GM23338 (cell line): ENCODE measurements at places on chromosomes 13 and 19. TPM values are rescaled to one million over a fixed set of nuclear protein-coding genes. Genes with fewer than 3 reads are reported as not detected.

Gene CDC42EP5
- 0.35 and 3.4 TPM in 2 replicates for total RNA-seq

Gene CGB5
- not detected in 2 replicates for total RNA-seq

Gene PLVAP
- not detected in 2 replicates for total RNA-seq

Gene BRSK1
- total RNA-seq, result 11.3 and 17.2 TPM in 2 replicates

Gene CGB3
- not detected in 2 replicates for total RNA-seq

Gene IFI30
- 17.1 and 27.4 TPM in 2 replicates for total RNA-seq

Gene NALCN
- total RNA-seq, result 0.04 and 0.87 TPM in 2 replicates

Gene SERP2
- total RNA-seq, result 0.59 and 3.4 TPM in 2 replicates

Gene POSTN
- 0.31 and 0.39 TPM in 2 replicates for total RNA-seq

Gene MAG
- 1.3 and 1.8 TPM in 2 replicates for total RNA-seq

Gene SLC8A2
- 10.0 and 11.6 TPM in 2 replicates for total RNA-seq

Gene FLT1
- 112 and 116 TPM in 2 replicates for total RNA-seq

- no peak for DNase-seq
Measured at GRCh38 chr13:74062933-74063332, 71.3 kb downstream of the KLF12 start.

- no peak for DNase-seq
Measured at GRCh38 chr13:114111577-114111976, 20.8 kb downstream of the RASA3 start.

DNA sequence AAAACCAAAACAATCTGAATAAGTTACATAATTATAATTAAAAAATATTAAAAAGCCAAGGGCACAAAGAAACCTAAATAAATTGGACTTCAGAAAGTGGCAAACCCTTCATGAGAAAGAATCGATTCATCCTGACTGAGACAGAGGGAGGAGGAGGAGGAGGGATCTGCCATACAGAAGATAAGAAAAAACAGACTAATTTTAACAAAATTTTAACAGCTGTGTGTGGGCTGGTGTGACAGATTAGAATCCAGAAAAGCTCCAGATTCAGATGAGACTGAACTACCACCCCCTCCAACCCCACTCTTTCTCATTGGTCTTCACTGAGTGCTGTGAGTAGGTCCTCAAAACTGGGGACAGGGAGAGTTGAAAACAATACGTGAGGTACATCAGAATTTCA, 111.5 kb upstream of the HTR2A start:
- no peak for DNase-seq

DNA sequence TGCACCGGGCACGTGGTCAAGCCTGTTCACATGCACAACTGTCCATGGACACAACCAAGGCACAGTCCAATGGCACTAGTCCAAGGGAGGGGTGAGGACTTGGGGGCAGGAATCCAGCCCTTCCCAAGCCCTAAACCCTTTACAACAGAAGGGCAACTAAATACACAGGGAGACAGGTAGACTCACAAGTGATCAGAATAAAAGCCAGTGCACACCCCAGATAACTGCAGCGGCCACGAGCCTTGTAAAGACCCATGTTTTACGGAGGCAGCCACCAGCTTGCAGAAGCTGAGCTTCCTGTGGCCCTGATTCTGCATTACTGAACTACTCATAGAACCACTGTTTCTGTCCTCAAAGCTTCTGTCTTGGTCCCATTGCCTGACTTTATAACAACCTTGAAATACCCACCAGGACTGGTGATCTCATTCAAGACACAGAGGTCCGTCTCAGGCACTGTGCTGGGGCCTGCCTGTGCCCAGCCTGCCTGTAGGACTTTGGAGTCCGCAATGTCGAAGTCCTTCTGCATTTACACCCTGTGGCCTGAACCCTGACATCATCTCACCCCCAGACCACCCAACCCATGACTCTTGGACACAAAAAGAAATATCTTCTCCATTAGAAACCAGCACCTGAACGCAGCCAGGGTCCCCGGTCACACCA, 181.2 kb downstream of the COL4A1 start:
- no peak for DNase-seq

DNA sequence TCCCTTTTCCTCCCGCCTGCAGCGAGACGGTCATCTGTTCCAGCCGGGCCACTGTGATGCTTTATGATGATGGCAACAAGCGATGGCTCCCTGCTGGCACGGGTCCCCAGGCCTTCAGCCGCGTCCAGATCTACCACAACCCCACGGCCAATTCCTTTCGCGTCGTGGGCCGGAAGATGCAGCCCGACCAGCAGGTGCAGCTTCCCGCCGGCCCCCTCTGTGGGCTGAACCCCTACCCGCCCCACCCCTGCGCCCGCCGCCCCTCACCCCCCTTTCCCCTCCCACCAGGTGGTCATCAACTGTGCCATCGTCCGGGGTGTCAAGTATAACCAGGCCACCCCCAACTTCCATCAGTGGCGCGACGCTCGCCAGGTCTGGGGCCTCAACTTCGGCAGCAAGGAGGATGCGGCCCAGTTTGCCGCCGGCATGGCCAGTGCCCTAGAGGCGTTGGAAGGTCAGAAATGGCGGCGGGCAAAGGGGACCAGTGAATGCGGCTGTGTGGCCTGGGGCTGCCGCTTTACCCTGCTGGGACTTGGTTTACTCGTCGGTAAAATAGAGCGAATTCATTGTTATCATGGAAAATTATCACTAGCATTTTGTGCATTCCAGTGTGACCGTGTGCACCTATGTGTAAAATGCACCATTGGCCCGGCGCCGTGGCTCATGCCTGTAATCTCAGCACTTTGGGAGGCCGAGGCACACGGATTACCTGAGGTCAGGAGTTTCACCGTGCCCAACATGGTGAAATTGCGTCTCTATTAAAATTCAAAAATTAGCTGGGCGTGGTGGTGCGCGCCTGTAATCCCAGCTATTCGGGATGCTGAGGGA, 10.6 kb downstream of the VASP start:
- no peak for DNase-seq

- DNase-seq, result peak; percentile 96
Measured at GRCh38 chr19:7748756-7749155, 1.4 kb upstream of the CD209 start.

DNA sequence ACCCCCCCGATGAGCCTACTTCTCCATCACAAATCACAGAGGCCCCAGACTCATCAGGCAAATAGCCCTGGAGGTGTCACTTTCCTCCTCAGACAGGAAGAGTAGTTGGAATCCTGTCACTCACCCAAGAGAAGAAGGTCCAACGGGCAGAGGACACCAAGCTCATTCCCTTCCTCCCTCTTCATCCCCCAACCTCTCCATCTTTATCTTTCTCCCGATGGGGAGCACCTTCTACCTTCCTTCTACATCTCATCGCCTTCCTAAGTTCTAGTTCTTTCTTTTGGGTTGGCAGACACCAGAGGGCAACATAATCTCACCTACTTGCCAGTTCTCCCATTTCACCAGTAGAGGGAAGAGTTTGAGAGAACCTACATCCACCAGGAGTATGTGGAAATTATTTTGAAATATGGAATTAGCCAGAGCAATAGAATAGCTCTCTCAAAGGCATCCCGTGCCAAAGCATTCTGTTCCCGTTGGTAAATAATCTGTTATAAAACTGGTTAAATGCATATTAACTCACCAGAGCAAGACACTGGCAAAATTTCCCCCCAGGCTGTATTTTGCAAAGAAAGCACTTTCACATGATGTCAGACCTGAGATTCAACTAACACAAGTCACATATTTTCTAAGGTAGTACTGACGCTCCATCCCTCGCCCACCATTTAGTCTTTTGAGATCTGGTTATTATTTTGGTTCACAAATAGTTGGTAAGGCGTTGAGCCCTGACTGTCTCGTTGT, 55.0 kb downstream of the ZIC5 start:
- DNase-seq, result peak; percentile 85

DNA sequence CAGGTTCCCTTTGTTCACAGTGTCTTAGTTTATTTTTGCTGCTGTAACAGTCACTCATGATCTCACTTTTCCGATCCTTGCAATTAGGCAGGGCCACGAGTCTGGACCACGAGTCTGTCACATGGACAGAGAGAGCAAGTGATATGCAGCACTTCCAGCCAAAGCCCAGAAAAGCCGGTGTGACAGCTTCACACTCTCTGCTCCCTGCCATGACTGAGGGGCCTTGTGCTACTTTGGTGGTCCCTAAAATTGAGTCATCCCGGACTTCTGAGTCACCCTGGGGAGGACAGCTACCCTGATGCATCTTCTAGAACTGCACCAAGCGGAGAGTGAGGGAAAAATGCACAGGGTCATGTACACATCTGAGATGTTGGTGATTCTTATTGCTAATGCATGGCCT, 179.6 kb downstream of the EFNB2 start:
- DNase-seq, result no peak

DNA sequence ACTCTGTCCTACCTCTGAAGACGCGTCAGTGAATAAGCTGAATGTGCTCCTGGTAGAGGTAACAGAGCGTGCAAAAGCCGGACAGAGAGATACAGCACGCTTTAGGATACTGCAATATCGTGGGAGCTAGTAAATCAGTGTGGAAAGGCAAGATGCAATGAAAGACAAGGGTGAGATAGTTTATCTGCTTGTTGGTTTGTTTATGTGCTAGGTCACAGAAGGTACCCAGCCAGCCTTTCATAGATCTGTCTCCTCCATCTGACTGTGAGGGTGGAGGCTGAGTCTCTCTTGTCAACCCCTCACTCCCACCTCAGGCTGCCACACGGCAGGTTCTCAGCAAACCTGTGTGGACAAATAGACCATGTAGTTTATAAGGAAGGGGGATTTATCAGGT, 904 bp upstream of the GIPC1 start:
- no peak for DNase-seq

- DNase-seq, result no peak
Measured at GRCh38 chr13:99307247-99307646, at the start of gene GPR183. Gene GPR183, minus strand, starts transcription at chr13:99307399. Its CDS starts 11,254 bp downstream, at chr13:99296145.

- no peak for DNase-seq
Measured at GRCh38 chr19:52635786-52636570, 2.2 kb downstream of the ZNF83 start.

GRCh38 chr13:60112771-60113170, 51.0 kb downstream of the DIAPH3 start:
- DNase-seq, result no peak

- DNase-seq, result peak; percentile 96
Measured at GRCh38 chr19:41144403-41144802, 30.2 kb downstream of the CYP2F1 start.

GRCh38 chr13:105602956-105603670, 932.3 kb downstream of the EFNB2 start:
- DNase-seq, result no peak

GRCh38 chr19:55809381-55810058, 22.3 kb downstream of the NLRP11 start:
- DNase-seq, result peak; percentile 80

- DNase-seq, result no peak
Measured at GRCh38 chr13:61408571-61408970, 7.1 kb downstream of the PCDH20 start.

DNA sequence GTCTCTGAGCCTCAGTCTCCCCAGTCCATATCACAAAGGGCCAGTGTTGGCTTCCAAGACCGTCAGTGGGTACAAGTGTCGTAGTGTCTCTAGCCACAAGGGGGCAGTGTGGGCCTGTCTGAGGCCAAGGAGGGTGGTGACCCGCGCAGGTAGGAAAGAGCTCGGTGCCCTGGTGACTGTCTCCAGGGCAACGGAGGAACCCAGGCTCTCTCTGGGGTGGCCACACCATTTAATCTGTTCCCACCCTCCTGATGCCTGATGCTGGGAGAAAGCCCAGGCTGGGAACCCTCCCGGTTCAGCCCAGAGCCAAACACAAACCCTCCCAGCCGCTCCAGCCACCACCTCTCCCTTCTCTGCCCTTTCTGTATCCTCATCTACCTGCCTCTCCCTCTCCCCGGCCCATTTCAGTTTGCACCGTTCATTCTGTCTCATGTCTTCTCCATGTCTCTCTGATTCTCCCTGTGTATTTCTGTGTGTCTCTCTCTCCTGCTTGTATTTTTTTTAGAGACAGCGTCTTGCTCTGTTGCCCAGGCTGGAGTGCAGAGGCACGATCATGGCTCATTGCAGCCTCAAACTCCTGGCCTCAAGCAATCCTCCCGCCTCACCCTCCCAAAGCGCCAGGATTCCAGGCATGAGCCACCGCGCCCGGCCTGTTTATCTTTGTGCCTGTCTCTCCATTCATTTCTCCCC, 17.5 kb upstream of the MEIS3 start:
- peak; percentile 93 for DNase-seq

- DNase-seq, result no peak
Measured at GRCh38 chr19:4939466-4939865, 29.4 kb upstream of the KDM4B start.

DNA sequence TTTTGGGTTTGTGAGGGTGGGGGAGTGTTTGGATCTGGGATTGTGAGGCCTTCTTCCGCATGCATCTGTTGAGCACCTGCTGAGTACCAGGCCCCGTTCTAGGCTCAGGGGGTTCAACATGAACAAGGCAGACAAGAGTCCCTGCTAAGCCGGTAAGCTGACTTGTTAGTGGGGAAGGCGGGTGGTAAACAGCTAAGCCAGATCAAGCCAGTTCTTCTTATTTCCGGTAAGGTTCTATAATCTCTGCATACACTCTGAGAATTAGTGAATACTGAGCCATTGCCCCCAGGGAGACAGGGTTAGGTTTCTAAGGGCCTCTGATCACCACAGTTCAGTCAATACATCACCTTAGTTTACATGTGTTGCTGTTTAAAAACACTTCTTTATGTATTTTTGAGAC, 9.9 kb upstream of the EHD2 start:
- DNase-seq, result no peak

DNA sequence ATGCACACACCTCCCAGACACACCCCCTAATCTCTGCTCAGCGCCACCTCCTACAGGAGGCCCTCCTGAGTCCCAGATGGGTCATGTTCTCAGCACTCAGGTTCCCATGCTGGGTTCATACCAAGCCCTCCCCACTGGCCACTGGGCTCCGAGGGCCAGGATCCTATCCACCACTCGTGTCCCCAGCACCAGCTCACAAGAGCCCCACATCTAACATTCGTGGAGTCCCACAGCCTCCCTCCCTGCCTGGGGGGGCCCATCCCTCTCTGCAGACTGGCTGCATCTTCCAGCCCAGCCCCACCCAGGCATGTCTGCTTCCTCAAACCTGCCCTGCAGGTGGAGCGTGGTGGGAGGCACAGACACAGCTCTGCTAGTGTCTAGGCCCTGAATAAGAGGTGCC, 227.4 kb downstream of the TUBA3C start:
- no peak for DNase-seq

DNA sequence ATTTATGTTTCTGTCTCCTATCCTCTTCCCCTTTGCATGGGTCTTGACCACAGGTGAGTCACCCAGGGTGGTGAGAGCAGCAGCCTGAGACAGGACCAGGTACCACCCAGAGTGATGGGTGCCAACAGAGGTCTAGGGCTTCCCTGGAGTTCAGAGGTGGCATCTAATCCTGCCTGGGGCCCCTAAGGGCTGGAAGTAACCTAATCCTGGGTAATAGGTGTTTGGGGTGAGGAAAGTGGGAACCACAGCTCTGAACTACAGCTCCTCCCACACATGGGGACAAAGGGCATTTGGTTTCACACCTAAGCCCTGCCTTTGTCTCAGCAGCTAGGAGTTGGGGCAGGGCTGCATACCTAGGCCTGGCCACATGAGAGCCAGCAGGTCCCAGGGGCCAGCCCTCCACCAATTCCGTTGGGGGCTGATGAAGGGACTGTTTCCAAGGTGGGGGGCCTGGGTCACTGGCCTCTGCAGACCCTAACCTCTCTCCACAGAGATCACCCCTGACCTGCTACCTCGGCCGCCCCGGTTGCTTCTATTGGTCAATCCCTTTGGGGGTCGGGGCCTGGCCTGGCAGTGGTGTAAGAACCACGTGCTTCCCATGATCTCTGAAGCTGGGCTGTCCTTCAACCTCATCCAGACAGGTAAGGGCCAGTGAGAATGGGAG, 8.0 kb downstream of the SPHK2 start:
- DNase-seq, result no peak
